ENCODE measurements at places on chromosomes 7 and 10. TPM values are rescaled to one million over a fixed set of nuclear protein-coding genes. Genes with fewer than 3 reads are reported as not detected.

- DNase-seq = no peak
Observed at GRCh38 chr10:125027871-125028869, 86.2 kb downstream of the ZRANB1 start.

DNA sequence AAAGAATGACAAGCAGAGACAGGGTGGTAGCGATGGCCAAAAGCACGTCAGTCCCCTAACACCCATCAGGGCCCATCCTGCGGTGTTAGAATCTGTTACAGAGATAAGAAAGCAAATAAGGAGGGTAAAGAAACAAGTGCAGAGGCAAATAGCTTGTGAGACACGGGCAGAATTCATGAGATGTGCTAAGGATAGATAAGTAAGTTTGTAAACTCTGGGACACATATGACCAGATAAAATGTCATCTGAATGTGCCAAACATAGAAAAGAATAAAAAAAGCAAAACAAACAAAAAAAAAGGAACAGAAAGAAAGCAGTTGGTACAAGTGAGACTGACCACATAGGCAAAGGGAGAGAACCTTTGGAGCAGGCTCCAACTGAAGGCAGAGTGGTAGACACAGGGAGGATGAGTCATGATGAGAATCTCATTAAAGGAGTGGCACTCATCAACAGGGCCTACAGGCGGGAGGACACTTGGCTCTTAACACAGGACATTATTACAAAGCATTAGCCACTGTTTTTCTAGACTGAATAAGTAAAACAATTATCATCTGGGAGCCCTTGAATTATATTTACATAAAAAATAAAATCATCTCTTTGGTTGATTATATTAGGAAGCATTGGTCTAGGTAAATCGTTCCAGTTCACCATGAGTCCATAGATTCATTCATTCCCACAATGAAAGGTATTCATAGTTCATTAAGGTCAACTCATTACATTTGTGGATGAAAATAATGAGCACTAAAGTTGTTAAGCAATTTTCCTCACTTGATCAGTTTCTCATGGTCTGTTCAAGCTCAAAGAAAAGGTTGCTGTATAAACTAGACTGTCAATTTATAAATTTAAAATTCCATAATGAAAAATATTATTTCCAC is 21.5 kb upstream of the EPHB6 start:
- no peak for DNase-seq

DNA sequence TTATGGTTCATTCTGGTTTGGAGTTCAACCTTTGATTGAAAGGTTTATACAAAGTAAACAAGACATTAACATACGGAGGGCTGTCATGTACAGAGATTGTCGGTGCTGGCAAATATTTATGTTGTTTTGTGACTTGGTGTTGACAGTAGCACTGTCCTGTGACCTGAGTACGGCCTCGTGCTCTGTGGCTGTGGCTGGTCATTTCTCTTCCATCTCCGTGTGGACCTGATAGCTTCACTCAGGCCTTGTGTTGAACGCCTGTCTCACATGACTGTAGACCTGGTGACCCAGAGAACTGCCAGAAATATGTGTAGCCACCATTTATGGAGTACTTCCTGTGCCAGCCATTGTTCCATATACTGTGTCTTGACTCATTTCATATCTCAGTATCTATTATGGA is 311.6 kb downstream of the CCDC3 start:
- no peak for DNase-seq

- DNase-seq = no peak
Observed at GRCh38 chr10:95767884-95768556, 12.1 kb downstream of the ENTPD1 start.

DNA sequence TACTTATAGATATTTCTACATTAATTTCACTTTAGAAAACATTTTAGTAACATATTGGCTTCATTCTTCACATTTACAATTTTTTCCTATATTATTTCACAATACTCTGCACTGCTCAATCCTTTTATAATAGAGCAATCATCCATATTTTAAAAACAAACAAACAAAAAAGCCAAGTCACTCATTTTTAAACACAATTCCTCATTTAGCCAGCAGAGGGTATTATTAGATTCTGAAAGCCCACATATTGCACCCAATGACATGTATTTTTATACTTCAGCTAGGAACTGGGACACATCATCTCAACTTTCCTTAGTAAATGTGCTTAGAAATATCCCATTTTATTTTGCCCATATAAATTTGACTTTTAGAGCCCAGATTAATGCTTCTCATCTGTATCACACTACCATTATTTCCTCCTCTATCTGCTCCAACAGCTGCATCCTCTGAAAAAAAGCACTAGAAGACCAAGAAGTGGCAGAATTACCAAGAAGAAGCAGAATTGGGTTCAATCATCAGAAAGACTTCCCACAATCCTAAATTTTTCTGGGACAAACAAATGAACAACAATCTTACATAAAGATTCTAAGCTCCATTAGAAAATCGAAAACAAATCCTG is 29.5 kb downstream of the CTNNA3 start:
- no peak for DNase-seq

DNA sequence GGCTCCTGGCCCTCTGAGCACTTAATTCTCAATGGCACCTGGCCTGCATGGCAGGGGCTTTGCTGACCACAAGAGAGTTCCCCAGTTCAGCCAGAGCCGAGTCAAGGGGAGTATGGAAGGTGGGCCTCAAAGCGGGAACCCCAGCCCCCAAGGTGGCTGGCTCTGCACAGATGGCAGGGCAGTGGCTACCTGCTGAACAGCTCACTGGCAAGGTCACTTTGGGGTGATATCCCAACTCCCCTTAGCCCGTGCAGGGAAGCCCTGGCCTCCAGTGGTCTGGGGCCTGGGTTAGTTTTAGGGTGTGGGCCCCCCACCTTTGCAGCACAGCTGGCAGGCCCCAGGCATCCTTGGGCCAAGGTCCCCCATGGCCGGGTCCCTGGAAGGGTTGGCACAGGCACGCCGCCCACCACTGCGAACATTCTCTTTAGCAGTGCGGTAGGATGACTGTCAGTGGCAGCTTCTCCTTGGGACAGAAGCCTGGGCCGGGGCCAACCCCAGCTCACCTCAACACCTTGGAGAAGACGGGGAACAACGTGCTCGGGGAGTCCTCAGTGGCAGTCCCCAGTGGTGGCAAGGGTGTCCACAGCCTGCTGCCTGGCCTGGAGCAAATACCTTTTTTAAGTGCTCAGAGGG is 36.8 kb downstream of the PPIF start:
- DNase-seq = peak; percentile 10

- DNase-seq = no peak
Observed at GRCh38 chr7:47266131-47266706, 315.7 kb downstream of the TNS3 start.

- DNase-seq = no peak
Observed at GRCh38 chr10:24307696-24308485, 99.0 kb downstream of the KIAA1217 start.

DNA sequence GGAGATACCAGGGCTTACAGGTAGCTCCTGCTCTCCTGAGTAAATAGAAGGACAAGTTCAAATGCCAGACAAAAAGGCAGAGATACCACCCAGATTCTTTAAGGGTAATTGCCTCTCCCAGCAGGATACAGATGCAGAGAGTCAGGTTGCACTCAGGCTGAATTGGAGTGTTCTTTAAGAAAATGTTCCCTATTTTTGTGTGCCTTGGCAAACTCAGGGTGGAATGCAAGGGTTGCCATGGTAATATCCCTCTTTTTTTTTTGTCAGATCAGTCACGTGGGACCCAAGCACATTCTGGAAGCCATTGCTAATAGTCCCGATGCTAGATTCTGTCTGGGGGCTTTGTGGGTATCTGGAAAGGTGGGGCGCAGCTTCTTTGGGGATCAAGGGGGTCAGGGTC is 628.0 kb downstream of the CALN1 start:
- DNase-seq = no peak

- DNase-seq = no peak
Observed at GRCh38 chr7:150855476-150856302, 3.4 kb downstream of the AOC1 start.

DNA sequence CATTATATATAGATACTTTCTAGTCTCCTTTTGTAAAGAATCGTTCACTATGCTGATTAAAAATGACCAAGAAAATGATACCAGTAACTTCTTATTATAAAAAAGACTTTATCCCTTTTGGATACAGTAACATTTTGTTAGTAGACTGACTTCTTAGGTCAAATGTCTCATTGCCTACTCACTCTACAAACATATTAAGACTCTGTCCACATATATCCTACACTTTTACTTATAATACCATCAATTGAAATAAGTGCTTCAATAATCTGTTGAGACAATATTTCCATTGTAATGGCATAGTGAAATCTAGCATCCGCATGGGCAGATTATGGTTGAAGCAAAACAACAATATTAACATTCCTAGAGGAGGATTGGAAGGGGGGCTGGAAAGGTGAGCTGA is 180.6 kb downstream of the ARL4A start:
- no peak for DNase-seq

GRCh38 chr10:122279725-122280141 is 8.6 kb downstream of the BTBD16 start:
- DNase-seq = no peak

DNA sequence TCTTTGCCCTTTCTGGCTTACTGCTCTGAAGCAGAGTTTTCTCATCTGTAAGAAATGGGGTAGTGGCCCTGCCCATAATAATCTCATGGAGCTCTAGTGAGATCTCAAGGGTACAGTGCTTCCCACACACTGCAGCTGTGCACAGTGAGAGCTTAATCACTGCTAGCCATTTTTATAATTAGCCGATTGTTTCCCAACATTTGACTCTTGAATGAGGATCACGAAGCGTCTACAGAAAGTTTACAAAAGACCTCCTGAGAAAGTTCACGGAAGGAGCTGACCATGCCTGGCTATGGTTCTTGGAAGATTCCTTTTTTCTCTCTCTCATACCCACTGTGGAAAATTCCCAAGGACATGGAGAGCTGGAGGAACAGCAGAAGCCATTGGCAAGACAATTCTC is 70.4 kb downstream of the FAM171A1 start:
- DNase-seq = no peak

DNA sequence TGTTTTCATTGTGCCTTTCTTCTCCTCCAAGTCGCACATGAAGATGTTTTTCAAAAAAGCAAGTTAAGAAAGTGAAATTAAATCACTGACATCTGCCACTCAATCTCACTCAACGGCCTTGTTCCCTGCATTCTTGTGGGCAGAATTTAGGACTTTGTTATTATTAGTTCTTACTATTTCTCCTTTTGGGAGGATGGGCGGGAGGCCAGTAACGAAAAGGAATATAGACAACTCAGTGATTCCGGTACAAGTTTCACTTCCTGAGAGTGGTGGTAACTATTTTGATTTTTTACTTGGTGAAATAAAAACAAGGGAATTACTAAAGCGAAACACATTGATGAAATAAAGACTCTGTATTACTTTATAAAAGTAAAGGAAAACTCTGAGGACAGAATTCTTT is 231.9 kb upstream of the HABP2 start:
- no peak for DNase-seq

DNA sequence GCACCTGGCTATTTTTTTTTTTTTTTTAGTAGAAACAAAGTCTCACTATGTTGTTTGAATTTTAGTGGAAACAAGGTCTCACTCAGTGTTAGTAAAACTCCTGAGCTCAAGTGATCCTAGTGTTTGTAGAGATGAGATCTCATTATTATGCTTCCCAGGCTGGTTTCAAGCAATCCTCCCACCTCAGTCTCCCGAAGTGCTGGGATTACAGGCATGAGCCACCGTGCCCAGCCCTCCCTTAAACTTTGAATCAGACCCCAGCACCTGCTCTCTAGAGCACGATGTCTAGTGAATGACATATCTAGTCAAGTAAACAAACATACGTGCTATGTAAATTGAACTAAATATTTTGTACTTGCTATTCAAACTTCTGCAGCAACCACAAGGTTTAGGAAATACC is 105.6 kb upstream of the MYO3A start:
- DNase-seq = no peak

Gene UBE2H
- 104 TPM for total RNA-seq

Gene ATRNL1
- total RNA-seq = 39.6 TPM

Gene NRP1
- 51.2 TPM for total RNA-seq

Gene AGBL3
- total RNA-seq = 3.7 TPM

Gene KCNMA1
- total RNA-seq = 44.0 TPM
